ENCODE measurements at places on chromosomes 7 and 10.
A peak's percentile ranks its signal among the peaks of the same experiment; 100 is the strongest.

GRCh38 chr7:149355390-149356048 is 93.5 kb downstream of the ZNF783 start:
- DNase-seq: no peak

DNA sequence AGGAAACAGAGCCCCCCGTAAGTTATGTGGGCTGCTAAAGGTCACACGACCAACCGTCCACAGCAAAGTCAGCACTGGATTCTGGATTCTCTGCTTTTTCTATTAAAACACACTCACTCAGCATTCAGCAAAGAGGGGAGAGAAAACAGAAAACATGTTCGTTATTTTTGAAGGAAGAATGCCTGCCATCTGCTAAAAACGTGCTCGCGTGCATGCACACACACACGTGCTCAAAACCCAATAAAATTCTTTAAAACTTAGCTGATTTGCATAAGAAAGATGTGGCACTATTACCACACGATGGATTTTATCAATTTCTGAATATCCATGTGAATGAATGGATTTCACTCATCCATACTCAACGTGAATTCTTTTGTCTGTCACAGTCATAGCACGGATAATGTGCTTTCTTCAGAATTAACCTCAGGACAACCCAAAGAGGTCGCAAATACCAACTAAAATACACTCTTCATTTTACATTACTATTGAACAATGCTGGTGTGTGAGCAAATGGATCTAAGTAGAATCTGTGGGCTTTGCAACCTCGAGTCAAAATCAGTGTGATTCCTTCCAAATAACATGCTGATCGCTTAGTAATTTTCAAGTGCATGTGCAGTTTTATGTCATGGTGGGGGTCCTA is 40.8 kb downstream of the NRP1 start:
- no peak for DNase-seq

GRCh38 chr10:111551001-111551400 is 474.2 kb downstream of the ADRA2A start:
- no peak for DNase-seq

- DNase-seq: no peak
Observed at GRCh38 chr10:51879238-51879637, 179.8 kb upstream of the CSTF2T start.

DNA sequence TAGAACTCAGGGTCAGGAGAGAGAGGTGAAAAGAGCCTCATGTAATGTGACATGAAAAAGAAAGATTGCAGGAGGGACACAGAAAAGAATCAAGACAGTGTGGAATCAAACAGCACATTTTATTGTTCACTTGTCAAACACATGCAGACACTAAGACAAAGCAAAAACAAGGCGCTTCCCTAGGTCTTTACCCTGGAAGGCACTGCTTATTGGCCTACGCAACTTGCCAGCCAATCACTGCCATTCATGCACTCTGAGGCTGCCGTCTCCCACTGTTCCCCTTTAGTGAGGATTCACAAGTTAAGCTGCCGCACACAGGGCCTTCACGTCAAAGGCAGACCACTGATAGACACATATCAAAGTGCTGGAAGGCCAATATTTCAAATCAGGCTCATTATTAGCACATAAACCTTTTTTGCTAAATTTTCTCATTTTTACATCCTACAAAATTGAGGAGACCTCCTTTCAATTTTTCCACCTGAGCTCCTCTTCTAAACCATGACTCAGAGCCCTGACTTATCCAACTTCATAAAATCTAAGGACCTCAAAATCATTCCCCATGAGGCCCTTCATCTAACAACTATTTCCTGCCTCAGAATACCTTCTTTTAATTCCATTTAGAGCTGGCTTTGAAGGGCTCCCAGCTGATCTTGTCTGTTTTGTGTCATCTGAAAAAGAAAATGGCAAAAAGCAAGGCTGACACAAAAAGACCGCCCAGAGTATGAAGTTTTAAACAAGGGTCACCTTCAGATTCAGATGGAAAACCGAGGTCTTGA is 149.4 kb downstream of the CHCHD3 start:
- no peak for DNase-seq

DNA sequence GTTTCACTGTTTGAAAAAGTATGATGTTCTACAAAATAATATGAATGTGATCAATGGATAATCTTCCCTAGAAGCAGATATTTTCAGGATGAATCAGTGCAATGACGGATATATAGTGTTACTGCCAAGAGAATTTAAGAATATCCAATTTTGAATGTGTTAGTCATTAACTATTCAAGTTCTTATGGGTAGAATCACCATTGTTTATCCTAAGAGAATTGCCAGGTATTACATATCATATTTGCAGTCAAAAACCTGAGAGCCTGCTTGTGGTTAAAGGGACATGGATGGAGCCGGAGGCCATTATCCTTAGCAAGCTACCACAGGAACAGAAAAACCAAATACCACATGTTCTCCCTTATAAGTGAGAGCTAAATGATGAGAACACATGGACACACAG is 26.9 kb downstream of the AHR start:
- no peak for DNase-seq

DNA sequence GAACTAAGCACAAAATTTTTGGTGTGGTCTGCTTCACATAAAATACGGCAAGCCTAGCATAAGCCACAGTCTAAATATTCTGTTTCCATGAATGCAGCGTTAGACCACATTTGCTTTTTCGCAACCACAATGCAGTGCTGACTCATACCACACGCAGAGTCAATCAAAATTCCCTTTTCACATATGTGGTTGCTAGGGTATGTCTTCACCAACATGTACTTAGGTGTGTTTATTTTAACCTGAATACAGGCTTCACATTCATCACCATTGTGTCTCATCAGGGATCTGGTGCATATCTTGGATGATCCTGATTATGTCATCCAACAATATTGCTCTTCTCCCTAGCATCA is 90.8 kb downstream of the CHN2 start:
- no peak for DNase-seq

DNA sequence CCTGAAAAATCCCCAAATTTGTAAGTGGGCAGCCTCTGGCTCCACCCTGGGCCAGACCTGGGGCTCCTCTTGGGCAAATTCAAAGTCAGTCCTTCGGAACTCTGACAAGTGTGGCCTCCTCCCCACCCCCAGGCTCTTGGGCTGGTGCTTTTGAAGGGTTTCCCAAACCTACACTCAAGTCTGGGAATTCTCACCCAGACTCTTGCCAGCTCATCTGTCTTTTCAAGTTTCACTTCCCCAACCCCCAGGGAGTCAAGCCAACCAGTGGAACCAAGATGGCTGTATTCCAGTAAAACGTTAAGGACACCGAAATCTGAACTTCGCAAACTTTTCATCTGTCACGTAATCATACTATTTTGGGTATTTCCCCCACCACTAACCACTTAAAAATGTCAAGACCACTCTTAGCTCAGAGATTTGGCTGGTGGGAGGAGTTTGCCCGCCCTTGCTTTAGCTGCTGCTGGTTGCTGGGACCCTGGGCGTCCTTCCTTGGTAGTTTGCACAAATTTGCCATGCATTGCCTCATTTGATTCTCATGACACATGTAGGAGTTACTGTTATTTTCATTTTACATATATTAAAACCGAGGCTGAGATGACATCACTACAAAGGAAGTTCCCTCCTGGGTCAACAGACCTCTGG is 1.7 kb upstream of the MYO1G start:
- peak; percentile 65 for DNase-seq

- no peak for DNase-seq
Observed at GRCh38 chr7:132573251-132573955, 2.9 kb downstream of the PLXNA4 start.

GRCh38 chr7:138542183-138542582 is 82.1 kb downstream of the TRIM24 start:
- no peak for DNase-seq

- DNase-seq: no peak
Observed at GRCh38 chr10:1360011-1360557, 303.9 kb downstream of the WDR37 start.

DNA sequence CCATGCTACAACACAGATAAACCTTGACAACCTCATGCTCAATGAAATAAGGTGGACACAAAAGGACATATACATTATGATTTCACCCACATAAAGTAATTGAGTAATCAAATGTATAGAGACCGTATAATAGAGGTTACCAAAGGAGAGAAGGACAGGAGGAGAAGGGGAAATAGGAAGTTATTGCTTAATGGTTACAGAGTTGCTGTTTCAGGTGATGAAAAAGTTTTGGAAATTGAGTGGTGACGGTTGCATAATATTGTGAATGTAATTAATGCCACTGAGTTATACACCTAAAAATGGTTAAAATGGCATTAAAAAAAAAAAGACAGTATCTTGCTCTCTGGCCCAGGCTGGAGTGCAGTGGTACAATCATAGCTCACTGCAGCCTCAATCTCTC is 1.5 kb upstream of the OGDH start:
- no peak for DNase-seq

DNA sequence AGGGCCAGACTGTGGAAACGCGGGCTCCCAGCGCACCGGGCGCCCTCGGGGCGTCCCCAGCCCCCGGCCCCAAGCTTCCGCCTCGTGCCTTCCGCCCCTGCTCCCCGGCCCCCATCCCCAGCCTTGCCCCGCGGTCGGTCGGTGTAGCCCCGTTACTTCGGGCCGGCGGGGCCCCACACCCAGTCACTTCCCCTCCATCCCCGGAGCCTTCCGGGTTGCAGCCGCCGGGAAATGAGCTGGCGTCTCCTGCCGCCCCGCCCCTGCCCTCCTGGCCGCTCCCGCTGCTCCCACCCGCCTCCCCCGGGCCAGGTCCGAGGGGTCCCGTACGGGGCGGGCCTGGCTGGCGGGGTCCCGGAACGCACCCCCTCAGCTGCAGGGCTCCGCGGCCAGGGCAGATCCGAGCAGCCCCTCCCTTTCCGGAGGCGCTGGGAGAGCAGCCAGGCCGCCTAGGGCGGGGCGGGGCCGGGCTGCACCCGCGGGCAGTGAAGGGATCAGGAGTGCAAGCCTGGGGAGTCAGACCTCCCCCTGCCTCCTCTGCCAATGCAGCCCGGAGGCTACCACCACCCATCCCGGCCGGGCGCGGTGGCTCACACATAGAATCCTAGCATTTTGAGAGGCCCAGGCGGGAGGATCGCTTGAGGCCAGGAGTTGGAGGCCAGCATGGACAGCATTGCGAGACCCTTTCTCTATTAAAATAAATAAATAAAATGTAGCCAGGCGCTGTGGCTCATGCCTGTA is 709 bp downstream of the ARPC1B start:
- peak; percentile 68 for DNase-seq

- no peak for DNase-seq
Observed at GRCh38 chr7:157861031-157861491, 524.3 kb downstream of the DNAJB6 start.

DNA sequence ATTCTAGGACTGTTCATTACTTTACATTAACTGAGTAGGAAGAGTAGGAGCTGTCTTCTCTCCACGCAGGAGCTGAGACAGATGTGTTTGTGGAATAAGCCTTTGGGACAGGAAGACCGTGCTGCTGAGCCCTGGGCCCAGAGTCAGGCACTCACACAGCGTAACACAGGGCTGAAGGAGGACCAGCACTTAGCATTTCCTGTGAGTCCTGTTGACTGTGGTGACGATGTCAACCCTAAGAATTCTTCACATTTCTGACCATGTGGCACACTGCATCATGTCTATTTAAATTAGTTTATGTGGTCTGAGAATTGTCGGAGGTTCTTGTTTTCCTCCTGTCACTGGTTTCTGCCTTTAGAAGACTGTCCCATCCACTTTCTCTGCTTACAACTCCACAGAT is 117.2 kb downstream of the PIP4K2A start:
- DNase-seq: no peak

DNA sequence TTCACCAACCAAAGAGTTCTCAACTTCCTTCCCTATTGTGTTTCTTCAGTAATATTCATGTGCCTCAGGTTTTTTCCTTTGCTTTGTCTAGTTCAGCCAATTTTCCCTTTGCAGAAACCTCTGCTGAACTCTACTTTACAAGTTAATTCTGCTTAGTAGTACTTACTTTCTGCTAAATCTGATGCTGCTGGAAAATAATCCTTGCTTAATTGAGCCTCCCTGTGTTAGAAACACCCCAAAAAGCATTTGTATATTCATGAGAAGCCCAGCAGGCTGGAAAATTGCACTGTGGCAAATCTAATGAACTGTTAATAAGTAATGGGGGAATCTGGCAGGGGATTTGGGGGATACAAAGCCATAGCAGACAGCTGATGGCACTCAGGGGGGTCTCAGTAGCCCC is 78.5 kb downstream of the CDCA7L start:
- no peak for DNase-seq

GRCh38 chr7:69428089-69428488 is 170.2 kb upstream of the AUTS2 start:
- no peak for DNase-seq

- no peak for DNase-seq
Observed at GRCh38 chr7:137395420-137395819, 51.9 kb upstream of the PTN start.

DNA sequence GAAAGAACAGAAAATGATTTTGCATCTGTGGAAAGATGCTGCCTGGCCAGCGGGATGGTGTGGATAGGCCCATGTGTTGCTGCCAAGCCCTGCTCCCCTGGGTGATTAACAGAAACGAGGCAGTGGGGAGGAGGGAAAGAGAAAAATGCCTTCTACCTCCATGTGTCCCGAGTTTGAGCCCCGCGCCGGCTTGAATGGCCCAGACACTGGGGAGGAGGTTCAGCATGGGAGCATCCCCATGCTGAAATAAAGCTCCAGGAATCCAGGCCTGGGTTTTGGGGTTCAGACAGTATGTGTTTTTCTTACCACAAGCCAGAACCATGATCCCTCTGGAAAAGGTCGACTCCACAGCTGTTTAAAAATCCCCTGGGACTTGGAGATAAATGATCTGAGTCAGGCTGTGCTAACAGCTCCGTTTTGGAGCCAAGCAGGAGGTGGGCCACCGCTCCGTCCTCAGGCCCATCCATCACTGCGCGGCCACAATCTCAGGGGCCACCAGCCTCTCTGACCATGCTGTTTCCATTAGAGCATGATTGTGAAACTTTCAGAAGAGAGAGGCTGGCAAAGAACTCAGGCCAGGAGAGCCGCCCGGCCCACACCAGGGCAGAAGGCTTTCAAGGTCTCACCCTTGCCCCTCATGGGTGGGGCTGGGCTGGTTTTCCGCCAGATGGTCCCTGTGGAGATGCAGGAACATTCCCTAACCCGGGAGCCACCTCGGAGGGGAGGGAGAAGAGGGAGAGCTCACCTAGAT is 299.7 kb downstream of the ZEB1 start:
- no peak for DNase-seq

- no peak for DNase-seq
Observed at GRCh38 chr10:86870679-86871078, 86.7 kb downstream of the MMRN2 start.

GRCh38 chr7:45890902-45891461 is 2.7 kb downstream of the IGFBP1 start:
- no peak for DNase-seq

GRCh38 chr10:119917777-119918176 is 25.2 kb downstream of the SEC23IP start:
- no peak for DNase-seq

- DNase-seq: peak; percentile 2
Observed at GRCh38 chr10:28217848-28218247, 85.0 kb downstream of the MPP7 start.

GRCh38 chr10:89450901-89451300 is 36.5 kb downstream of the IFIT5 start:
- no peak for DNase-seq

DNA sequence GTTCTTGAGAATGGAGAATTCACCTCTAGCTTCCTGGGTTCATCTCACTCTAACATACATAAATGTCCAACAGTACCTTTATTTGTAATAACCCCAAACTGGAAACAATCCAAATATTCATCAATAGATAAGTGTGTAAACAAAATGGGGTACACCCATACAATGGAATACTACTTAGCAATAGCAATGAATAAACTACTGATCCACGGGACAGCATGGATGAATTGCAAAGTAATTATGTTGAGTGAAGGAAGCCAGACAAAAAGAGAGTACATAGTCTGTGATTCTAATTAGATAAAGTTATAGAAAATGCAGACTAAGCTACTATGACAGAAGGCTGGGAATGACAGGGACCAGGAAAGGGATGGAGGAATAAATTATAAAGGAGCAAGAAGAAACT is 391.3 kb downstream of the CCSER2 start:
- no peak for DNase-seq
